ENCODE measurements at places on chromosomes 1 and 21.

GRCh38 chr1:99327357-99327756, 63.1 kb downstream of the PLPPR4 start:
- DNase-seq, result no peak

- DNase-seq, result no peak
Measured at GRCh38 chr21:42387164-42387563, 8.7 kb downstream of the TMPRSS3 start.

- DNase-seq, result no peak
Measured at GRCh38 chr1:8712413-8713231, 104.8 kb downstream of the RERE start.

DNA sequence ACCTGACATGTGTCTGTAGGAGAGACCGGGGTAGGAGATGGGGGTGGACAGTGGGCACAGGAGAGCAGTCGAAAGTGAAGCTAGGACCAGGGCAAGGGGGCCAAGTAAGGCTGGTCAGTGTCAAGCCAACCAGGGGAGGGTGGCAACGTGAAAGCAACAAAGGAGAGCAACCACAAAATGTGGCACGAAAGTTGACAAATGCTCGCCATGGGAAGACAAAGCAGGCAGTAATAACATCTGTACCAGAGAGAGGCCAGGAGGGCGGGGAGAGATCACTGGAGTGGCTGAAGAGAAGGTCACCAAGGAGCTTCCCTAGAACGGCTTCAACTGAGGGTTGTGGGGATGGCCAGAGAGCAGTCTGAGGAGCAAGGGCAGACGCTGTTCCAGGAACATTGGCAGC, 17.0 kb downstream of the QSOX1 start:
- no peak for DNase-seq

DNA sequence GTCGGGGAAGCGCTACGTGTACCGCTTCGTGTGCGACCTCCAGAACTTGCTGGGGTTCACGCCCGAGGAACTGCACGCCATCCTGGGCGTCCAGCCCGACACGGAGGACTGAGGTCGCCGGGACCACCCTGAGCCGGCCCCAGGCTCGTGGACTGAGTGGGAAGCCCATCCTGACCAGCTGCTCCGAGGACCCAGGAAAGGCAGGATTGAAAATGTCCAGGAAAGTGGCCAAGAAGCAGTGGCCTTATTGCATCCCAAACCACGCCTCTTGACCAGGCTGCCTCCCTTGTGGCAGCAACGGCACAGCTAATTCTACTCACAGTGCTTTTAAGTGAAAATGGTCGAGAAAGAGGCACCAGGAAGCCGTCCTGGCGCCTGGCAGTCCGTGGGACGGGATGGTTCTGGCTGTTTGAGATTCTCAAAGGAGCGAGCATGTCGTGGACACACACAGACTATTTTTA, 17.1 kb downstream of the ETS2 start:
- DNase-seq, result no peak

DNA sequence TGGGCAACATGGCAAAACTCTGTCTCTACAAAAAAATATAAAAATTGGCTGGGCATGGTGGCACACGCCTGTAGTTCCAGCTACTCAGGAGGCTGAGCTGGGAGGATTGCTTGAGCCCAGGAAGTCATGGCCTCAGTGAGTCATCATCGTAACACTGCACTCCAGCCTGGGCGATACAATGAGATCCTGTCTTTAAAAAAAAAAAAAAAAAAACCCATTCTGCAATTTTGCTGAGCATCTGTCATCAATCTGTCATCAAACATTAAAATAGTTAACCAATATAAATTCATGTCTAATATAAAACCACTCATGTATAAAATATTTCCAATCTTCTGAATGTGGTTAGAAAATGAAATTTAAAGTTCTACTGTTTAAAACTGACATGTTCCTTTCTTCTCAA, 56.9 kb downstream of the LPAR3 start:
- DNase-seq, result no peak

DNA sequence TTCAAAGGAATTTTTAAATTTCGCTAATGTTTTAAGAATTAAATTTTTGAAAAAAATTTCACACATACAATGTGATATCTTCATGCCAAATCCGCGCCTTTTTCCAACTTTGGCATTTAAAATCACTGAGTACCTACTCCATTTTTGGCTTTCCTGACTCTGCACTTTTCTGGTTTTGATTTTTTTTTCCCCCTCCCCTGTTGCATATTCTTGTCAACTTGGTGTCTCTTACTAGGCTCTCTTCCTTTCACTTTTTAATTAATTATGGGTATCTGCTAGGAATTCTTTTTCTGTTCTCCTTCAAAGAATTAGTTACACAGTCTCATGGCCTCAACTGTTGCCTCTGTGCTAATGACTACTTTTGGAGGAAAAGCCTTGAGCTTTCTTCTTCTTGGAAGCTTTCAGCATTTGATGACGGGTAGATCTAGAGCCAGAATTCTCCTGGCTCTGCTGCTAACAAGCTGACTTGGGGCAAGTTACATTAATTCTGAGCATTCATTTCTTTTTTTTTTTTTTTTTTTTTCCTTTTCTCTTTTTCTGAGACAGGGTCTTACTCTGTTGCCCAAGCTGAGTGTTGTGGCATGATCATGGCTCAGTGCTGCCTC, 1.8 kb downstream of the AGL start:
- DNase-seq, result no peak

DNA sequence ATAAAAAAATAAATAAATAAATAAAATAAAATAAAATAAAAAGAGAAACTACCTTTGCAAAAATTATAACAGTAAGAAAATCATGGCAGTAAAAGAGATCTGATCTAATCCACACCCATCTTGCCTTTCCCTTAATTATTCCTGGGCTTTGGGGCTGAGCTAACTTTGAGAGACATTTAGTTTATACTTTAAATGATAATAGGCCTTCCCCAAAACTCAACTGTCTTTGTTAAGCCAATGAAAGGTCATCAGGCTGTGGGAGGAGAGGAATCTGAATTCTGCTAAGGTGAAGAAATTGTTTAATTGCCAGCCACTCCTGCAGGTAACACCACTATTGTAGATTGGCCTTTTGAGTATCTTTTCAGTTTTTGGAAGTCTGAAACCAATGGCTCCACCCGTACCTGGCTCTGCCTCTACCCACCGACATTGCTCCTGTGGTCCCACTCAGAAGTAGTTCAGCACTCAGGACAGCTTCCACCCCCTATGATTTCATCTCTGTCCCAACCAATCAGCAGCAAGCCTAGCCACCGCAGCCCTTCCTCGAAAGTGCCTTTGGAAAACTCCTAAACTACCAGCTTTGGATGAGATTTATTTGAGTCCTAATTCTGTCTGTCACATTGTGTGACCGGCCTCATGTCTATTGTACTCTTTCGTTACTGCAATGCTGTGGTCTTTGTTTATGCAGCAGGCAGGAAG, 23.0 kb upstream of the PNRC2 start:
- DNase-seq, result no peak

DNA sequence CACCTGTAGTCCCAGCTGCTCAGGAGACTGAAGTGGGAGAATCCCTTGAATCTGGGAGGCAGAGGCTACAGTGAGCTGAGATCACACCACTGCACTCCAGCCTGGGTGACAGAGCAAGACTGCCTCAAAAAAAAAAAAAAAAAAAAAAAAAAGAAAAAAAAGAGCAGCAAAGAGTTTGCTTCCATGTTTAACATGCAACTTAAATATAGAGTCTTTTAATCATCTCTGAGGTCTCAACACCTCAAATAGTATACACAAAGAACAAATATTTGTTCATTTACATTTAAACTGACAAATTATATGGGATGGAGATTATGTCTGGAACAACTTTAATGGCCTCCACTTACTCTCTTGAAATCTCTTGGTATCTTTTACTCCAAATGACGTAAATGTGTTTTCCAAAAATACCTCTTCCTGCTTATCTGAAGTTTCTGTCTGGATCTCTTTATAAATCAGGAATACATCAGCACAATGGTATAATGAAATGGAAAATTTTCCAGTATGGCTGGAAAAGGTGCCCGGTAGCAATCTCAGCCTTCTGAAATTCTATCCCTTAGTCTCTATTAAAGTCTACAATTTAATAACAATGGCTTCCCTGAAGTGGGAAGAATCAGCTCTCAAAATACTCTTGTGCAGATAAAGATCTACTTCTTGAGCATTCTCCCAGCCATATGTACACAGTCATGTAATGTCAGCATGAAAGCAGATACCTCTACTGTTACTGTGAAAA, 258.5 kb downstream of the OMA1 start:
- no peak for DNase-seq

- DNase-seq, result no peak
Measured at GRCh38 chr1:86419277-86419903, 4.6 kb upstream of the CLCA2 start.

DNA sequence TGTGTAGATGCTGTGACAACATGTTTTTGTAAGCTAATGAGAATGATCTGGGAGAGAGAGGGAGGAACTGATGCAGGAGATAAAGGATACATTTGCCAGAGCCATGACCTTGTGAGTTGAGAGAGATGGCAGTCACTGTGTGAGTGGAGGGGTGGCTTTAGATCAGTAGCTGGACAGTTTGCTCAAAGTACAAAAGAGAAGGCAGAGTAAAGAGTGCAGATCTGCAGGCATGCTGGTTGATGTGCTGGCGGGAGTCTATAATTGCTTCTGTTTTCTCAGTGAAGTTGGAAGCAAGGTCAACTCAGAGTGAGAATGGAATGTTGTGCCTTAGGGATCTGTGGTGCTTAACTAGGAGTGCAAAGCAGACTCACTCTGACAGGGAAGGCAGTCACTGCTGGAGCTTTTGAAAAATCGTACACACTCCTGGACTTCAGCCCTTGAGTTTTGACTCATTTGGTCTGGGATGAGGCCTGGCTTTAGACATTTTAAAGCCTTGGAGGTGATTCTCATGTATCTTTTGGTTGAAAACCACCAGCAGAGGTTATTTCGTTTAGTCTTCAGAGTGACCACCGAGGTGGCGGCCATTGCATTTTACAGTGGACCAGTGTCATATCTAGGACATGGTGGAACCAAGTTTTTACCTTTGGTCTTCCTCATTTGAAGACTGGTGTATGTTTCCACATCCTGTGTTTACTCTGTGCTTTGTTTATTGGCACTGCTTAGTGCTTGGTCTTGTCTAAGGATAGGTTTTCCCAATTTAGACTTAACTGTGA, 49.6 kb downstream of the MTR start:
- no peak for DNase-seq

GRCh38 chr1:59498640-59499039, 201.7 kb downstream of the FGGY start:
- no peak for DNase-seq

GRCh38 chr21:46081862-46082712, 15.8 kb upstream of the COL6A2 start:
- no peak for DNase-seq

GRCh38 chr1:152906023-152906565, 2.3 kb upstream of the IVL start:
- DNase-seq, result no peak

GRCh38 chr1:43968348-43968948, 1.4 kb upstream of the DPH2 start:
- no peak for DNase-seq

DNA sequence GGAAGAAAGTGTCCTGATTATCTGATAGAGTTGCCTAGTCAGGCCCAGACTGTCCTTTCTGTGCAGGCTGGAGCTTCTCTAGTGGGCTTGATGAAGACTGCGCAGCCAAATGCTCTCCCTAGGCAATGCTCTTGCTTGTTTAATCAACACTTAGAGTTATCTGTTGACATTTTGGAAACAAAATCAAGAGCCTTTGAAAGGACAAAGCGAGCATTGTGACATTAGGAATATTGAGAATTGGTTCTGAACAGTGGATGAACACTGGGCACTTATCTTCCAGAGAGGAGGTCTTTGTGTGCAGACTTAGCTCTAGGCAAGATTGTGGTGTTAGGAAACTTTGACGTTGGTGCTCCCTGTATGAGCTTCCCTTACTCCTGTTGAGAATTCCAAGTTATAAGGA, 94.5 kb downstream of the DNTTIP2 start:
- DNase-seq, result no peak

- DNase-seq, result no peak
Measured at GRCh38 chr1:237042526-237042891, 525 bp downstream of the RYR2 start.

- no peak for DNase-seq
Measured at GRCh38 chr1:115251856-115252255, 86.2 kb downstream of the NGF start.

DNA sequence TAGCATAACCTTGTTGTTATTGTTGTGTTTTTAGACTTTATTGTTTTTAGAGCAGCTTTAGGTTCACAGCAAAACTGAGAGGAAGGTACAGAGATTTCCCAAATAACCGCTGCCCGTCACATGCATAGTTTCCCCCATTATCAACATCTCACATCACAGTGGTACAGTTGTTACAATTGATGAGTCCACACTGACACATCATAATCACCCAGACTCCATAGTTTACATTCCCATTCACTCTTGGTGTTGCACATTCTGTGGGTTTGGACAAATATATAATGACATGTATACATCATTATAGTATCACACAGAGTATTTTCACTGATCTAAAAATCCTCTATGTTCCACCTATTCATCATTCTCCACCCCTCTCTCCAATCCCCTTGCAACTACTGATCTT, 25.9 kb upstream of the TOR3A start:
- no peak for DNase-seq

GRCh38 chr1:74729741-74730478, 2.9 kb downstream of the CRYZ start:
- no peak for DNase-seq

DNA sequence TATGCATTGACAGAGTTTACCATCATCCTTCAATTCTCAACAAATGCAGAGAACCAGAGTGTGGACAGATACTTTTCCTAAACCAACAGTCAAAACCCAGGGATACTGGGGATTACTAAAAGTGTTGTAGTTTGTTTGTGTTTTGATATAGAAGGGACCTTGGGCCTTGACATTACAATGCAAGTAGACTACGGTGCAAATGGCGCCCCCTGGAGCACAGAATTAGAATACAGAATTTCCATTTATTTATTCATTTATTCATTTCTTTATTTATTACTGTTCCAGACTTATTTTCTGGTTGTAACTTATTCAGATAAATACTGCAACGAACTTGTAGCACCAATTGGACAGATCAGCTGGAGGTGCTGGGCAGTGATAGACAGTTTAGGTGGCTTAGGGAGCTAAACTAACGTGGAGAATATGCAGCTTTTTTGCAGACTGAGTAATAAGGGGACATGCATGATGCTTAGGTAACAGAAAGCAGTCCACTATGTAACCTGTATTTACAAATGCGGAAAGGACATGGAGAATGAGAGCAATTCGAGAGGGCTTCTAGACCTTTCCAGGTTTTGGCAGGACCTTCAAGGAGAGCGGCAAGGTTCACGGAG, 42.6 kb downstream of the KIRREL1 start:
- DNase-seq, result peak; percentile 1

DNA sequence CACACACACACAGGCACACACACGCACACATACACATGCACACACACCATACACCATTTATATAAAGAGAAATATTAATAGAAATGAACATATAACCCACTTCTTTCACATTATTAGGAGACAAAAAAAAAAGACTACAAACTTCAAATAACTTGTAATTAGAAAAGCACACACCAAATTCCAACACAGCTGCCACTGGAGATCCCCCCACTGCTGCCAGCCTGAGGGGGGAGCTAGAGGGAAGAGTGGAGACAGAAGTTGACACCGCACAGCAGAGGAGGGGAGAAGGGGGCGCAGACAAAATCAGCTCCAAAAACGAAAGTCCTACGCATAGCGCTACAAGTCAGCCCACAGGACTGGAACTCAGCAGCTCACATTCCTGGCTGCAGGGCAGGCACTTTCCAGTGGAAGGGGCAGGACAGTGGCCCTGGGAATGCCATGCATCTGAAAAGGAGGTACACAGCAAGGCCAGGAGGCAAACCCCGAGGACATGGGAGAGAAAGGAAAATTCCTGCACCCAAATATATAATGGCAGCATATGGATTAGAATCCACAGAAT, 36.5 kb downstream of the LGALS8 start:
- DNase-seq, result no peak

GRCh38 chr21:35473496-35473895, 424.4 kb upstream of the RUNX1 start:
- DNase-seq, result no peak

Measured in stimulated activated CD8-positive, alpha-beta memory T cell treated with anti-CD3 and anti-CD28 coated beads, Interleukin-4, amount 100 ng/mL, for 1 hour (primary cell).